ENCODE measurements at places on chromosomes 2 and 18.

GRCh38 chr2:179558010-179558934 lies 293.6 kb upstream of the SESTD1 start:
- no peak for DNase-seq

DNA sequence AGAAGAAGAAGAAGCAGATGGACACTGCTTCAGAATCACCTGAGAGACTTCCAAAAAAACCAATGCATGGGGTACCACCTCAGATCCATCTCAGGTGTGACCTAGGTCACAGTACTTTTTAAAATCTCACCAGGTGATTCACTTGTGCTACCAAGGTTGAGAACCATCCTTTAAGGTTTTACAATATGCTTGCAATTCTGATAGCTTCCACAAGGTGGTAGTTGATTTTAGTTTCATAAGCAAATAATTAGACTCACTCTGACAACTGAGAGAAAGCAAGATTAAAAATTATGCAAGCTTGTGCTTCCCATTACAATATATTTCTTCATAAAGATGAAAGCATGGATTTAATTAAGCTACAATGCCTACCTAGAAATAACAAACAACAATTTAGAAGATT lies 355.1 kb downstream of the EN1 start:
- peak; percentile 29 for DNase-seq

DNA sequence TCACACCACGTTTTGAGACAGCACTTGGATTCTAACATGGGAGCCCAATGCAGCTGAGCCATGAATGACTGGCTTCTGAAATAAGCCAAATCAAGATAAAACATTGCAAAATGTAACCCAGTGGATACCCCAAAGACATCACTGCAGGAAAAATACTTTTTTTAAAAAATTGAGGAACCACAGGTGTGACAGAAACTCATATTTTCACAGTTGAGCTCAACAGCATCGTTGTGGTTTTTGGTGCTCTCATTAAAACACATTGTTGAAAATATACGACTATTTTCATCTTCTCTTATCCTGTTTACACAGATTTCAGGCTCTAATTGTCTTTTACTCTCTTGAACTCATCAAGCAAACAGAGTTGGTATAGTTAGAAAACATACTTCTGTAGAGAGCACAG lies 429.3 kb upstream of the VRK2 start:
- no peak for DNase-seq

DNA sequence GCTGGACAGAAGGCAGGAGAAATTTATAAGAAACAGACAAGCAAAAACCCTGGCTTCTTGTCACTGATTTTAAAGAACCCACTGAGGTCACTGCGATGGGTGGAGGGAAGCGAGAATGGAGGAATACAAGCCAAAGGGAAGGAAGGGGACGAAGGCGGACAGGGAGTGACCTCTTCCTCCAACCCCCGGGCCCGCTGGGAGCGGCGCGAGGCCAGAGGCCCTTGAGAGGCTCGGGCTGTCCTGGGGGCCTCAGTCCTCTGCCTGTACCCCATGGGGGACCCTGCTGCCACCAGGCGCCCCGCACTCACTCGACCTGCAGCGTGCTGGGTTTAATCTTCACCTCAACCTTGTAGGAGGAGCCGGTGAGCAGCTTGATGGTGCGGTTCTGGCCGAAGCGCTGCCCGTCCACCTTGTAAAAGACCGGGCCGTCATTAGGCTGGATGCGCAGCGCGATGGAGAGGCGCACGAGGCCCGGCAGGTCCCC lies 793 bp downstream of the CNRIP1 start:
- peak; percentile 7 for DNase-seq

DNA sequence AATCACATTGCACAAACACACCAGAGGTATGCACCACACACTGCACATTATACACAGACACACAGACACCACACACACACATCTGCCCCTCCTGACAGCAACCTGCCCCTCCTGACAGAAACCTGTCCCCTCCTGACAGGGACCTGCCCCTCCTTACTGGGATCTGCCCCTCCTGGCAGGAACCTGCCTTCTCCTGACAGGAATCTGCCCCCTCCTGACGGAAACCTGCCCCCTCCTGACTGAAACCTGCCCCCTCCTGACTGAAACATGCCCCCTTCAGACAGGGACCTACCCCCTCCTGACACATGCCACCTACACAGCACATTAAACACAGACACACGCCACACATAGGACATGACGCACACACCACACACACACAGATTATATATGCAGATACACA lies 88.9 kb downstream of the PXDN start:
- DNase-seq: no peak

DNA sequence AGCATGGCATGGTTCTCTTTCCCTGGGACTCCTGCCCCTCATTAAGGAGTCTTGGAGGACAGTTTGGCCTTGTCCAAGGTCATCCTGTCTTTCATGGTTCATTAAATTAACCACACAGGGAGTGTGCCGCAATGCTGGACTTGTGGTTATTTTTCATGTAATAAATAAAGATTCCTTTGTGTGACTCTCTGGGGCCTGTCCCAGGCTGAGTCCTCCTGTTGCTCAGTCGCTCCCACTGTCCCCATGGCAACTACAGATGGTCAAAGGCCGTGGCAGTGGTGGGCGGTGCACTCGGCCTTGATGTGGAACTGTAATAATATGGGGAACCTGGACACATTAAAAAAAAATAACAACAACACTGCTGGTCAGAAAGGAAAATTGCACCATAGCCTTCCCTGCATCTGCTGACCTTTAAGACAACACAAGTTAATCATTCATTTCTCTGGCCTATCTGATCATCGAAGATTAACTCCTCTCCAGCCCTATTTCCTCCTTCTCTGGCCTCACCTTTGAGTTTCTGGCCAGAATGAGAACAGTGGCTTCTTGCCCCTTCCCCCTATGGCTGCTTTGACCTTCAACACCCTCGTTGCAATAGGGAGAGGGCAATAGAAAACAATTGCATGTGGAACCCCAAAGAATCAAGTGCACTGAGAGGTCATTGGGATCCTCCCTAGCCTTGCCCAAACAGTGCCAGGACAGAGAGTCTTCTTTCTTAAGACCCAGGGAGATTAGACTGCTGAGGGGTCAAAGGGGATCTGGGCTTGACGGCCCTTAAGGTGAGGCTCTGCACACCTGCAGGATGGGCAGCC lies 44.7 kb downstream of the PSD4 start:
- no peak for DNase-seq

- no peak for DNase-seq
Observed at GRCh38 chr2:25322312-25322711, 19.4 kb downstream of the DNMT3A start.

GRCh38 chr2:177602611-177603164 lies 210.1 kb downstream of the AGPS start:
- DNase-seq: no peak

DNA sequence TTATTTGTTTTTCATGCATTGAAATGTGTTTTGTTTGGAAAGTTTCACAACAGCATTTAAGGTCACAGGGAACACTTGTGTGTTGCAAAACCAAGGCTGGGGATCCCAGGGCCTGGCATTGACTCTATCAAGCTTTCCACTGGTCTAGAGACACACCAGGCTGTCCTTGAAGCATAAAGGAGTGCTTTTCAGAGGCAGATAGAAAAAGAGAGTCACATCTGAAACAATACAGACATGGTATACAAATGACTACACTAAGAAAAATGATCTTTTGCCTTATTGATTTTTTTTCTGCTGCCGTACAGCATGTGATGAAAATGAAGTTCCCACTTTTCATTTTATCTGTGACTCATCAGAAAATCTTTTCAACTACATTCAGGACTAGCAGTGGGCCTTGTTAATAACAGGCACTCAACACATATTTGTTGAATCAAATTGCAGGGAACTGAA lies 61.9 kb upstream of the ZCCHC2 start:
- DNase-seq: no peak

DNA sequence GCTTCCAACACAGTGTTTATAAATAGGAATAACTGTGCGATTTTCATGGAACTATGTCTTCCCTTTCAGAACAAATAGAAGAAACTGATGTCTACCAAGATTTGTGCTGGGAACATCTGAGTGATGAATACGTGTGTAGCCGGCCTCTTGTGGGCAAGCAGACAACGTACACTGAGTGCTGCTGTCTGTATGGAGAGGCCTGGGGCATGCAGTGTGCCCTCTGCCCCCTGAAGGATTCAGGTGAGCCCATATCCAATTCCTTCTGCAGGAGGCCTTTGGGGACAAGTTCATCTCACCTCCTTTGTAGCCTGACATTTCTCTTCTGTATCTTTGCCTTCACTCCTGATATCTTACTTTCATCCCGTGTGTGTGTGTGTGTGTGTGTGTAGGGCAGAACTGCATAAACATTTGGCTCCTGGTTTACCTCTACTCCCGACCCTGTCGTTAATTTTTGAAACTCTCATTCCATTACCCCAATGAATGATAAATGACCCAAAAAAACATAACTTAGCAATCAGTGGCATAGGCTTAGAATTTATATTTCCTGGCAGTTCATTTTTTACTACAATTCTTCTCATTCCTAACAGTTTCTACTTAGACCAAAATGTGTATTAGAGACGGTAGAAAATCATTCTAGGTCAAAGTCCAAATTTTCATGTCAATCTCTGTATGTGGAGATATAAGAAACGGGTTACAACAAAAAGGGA lies 111.0 kb upstream of the RASGRP3 start:
- DNase-seq: no peak

- DNase-seq: no peak
Observed at GRCh38 chr2:1162768-1163584, 212.3 kb downstream of the SNTG2 start.

DNA sequence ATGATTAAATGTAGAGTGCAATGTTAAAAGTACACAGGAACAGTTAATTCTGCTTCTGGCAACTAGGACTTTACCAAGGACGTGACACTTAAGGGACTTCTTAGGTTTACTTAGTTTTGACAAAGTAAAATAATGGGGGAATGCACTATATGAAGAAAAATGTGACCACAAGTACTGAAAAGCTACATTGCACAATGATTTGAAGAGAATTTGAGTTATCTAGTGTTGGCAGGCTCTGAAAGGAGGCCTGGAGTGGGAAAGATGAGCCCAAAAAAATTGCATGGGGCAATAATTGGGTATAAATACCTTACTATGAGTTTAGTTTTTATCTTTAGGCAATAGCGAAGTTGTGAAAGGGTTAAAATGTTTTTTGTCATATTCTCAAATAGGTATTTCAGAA lies 173.7 kb downstream of the DOK6 start:
- no peak for DNase-seq

DNA sequence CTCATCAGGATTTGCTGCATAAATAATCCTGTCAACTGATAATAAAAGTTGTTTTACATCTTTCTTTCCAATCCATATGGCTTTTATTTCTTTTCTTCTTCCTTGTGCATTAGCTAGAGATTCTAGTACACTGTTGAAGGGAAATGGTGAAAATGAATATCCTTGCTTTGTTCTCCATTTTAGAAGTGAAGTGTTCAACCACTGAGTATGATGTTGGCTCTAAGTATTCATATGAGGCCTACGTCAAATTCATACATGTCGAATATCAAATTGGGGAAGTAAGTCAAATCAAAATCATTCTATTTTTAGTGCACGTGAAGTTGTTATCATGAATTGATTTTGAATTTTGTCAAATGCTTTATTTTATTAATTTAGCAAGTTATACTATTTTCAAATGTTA lies 7.8 kb upstream of the ACKR3 start:
- DNase-seq: no peak

DNA sequence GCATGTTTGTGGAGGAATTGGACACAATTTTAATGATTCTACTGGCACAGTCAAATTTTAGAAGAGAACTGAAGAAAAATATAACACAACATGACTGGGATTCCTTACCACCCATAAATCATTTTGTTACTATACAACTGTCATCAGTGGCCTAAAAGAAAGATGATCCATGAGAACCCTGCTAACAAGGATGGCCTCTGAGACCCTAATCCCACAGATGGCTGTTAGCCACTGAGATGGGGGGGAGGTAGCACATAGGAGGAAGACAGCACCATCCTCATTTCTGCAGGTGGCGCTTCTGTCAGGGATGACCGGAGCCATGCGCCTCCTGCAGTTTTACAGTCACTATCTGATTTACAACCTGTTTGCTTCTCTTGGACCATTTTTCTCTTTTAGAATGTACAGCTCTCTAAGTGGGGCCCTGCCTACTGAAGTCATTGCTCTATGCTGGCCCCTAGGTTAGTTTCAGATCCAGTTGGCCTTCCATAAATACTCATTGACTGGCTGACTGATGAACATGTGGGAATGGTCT lies 279.8 kb downstream of the NAPG start:
- no peak for DNase-seq

- no peak for DNase-seq
Observed at GRCh38 chr2:100293341-100294161, 28.8 kb downstream of the LONRF2 start.

GRCh38 chr2:14773696-14774095 lies 141.2 kb downstream of the LRATD1 start:
- no peak for DNase-seq

DNA sequence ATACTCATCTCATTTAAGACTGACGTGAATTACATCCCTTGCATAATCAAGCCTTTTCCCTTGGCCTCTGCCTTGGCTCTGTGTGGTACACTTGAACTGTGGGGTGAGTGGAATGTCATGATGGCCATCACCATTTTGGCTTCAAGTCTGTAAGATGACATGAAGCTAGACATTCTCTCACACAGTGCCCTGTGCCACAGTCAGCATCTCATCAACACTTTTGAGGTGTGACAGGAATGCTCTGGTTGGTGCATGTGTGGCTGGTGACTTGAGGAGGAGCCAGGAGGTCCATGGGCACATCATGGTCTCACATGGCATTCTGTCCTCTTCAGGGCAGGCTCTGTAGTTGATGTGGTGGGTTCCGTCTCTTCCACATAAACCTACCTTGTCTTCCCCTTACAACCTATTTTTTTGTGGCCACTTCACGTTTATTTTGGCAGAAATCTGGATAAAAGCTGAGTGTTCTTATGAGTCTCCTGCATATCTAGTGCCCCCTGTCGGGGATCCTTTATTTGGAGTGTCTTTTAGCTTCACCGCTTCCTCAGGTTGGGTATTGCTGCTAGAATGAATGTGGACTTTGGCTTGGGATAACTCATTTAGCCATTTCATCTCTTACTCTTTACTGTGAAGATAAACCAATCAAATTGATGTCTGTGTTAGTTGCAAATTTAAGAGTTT lies 28.1 kb downstream of the MAP4K4 start:
- DNase-seq: no peak

DNA sequence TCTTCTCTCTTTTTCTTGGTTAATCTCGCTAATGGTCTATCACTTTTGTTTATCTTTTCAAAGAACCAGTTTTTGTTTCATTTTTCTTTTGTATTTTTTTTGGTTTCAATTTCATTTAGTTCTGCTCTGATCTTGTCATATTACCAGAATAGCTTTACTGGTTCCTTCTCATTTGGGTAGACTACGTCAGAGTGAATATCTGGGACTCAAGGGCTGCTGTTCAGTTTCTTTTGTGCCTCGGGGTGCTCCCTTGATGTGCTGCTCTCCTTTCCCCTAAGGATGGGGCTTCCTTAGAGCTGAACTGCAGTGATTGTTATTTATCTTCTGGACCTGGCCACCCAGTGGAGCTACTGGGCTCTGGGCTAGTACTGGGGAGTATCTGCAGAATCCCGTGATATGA lies 29.4 kb upstream of the IL1RN start:
- DNase-seq: no peak

GRCh38 chr2:173924285-173924684 lies 40.9 kb downstream of the SP3 start:
- DNase-seq: no peak

GRCh38 chr2:217956586-217957457 lies 46.0 kb downstream of the TNS1 start:
- DNase-seq: no peak

GRCh38 chr2:240244543-240244942 lies 104.1 kb upstream of the OTOS start:
- DNase-seq: no peak

- no peak for DNase-seq
Observed at GRCh38 chr18:8847066-8847755, 141.9 kb downstream of the MTCL1 start.

All from HS-27A (cell line).